ENCODE measurements at places on chromosomes 3 and 15. TPM values are rescaled to one million over a fixed set of nuclear protein-coding genes. Genes with fewer than 3 reads are reported as not detected.

BUB1B gene
- total RNA-seq, result 95.3 TPM

- no peaks in the 10 kb centered on the region for H3K27me3 ChIP-seq
- H3K36me3 ChIP-seq, result peaks cover 3% of the 10 kb centered on the region
- no peak overlapping the region for H3K4me3 ChIP-seq
- no peaks in the 10 kb centered on the region for H3K4me1 ChIP-seq
- H3K27ac ChIP-seq, result no peak overlapping the region
Measured at GRCh38 chr3:113304102-113304501, 92.7 kb downstream of the BOC start.

IL16 gene
- 102 TPM for total RNA-seq

DNA sequence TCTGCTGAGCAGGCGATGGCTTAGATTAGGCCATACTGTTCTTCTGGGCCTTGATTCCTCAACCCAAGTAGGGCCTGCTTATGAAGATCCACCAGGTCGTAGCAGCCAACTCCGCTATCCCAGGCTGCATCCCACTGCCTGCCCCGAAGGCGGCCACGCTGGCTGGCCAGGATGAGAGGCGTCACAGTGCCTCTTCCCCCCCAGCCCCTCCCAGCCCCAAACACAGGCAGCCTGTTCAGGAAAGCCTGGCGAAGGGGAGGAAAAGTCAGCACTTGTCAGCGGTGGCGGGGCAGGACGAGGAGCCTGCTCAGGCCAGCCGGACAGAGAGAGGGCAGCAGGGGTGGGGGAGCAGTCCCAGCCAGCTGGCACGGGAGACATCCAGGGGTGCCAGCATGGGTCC lies 11.2 kb downstream of the PTH1R start:
- no peaks in the 10 kb centered on the region for H3K36me3 ChIP-seq
- H3K27me3 ChIP-seq, result peaks cover 36% of the 10 kb centered on the region
- H3K4me1 ChIP-seq, result peaks cover 2% of the 10 kb centered on the region
- H3K27ac ChIP-seq, result no peak overlapping the region

- no peak overlapping the region for H3K27ac ChIP-seq
- DNase-seq, result no peak
- peaks cover 40% of the 10 kb centered on the region for H3K27me3 ChIP-seq
- H3K4me1 ChIP-seq, result no peaks in the 10 kb centered on the region
- no peak overlapping the region for H3K4me3 ChIP-seq
- no peaks in the 10 kb centered on the region for H3K36me3 ChIP-seq
Measured at GRCh38 chr3:37502621-37503020, 328.2 kb upstream of the LRRFIP2 start.

- DNase-seq, result no peak
- no peak overlapping the region for H3K27ac ChIP-seq
- H3K36me3 ChIP-seq, result no peaks in the 10 kb centered on the region
- no peaks in the 10 kb centered on the region for H3K27me3 ChIP-seq
- H3K4me3 ChIP-seq, result no peak overlapping the region
Measured at GRCh38 chr15:96598514-96598913, 268.0 kb downstream of the NR2F2 start.

IL17RC gene
- 0.25 TPM for total RNA-seq

- no peaks in the 10 kb centered on the region for H3K36me3 ChIP-seq
- DNase-seq, result no peak
- peak overlapping the region; percentile 15 for H3K27ac ChIP-seq
Measured at GRCh38 chr3:157125101-157125500, 34.8 kb downstream of the CCNL1 start.

DNA sequence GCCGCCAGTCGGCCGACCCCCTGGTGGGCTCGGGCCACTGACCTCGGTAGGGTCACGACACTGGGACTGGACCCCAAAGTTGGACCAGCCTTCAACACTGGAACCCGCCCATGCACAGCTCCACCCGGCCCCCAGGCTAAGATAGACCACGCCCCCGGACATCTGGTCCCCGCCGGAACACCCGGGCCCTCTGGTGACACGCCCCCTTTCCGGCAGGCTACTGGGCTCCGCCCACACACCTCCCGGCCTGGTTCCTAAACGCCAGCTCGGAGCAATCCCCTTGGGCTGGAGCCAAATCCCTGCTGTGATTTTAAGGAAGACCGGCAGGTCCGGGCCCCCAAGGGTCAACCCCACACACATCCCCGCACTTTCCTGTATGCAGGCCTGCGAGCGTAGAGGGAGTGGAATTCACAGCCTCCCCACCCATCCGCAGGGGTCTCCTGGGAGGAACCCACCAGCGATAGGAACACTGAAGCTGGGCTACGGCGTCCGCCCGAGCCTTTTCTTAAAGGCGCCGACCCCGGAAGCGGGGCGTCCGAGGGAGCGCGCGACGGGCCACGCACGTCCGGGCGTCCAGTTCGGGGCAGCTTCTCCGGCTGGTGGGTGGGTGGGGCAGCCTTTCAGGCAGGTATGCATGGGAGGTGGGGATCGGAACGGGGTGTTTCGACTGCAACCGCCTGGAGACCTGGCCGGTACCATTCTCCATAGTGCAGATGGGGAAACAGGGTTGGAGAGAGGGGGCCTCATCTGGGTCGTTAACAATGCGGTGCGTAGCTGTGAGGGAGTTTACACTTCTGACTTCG lies at the start of gene HEMK1:
Gene HEMK1, plus strand, starts transcription at position 576 of the 803 bp plus-strand sequence. CDS start 1,583 bp downstream, outside the sequence.
- H3K27me3 ChIP-seq, result no peaks in the 10 kb centered on the region
- H3K4me3 ChIP-seq, result peak within 1 kb of the TSS; percentile 100
- peaks cover 50% of the 10 kb centered on the region for H3K36me3 ChIP-seq
- DNase-seq, result peak; percentile 98
- H3K27ac ChIP-seq, result peak within 1 kb of the TSS; percentile 99

DNA sequence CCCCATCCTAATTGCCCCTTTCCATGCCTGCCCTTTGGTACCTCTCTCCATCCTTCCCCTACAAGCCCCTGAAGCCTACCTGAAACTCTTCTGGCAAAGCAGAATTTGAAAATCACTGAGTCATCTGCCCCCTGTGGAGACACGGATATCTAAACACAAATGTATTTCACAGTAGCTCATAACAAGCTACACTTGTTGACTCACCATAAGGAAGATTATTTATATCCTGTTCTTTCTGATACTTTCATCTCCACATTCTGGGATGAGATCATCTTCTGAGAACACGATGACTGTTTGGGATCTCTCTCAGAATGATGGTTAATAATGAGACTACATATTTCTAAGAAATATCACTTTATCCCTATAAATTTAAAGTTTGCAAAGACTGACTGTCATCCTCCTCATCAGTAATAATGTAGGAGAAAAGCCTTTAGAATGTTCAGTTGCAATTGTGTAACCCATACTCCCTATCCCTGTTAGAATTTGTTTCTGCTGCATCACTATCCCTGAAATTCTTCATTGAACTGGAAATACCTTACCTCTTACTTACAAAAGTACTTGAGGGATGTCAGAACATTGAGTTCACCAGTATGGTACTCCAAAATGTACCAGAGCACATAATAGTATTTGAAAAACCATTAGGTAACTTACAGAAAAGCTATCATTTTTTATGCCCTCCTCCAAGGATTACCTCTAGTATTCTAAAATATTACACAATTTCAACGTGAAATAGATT lies 116.1 kb upstream of the IL12A start:
- no peaks in the 10 kb centered on the region for H3K4me1 ChIP-seq
- no peak overlapping the region for H3K27ac ChIP-seq
- H3K36me3 ChIP-seq, result no peaks in the 10 kb centered on the region
- H3K4me3 ChIP-seq, result no peak overlapping the region
